ENCODE measurements at places on chromosomes 13 and 19.

- no peak for DNase-seq
Measured at GRCh38 chr13:104920091-104920490, 1615.4 kb downstream of the EFNB2 start.

DNA sequence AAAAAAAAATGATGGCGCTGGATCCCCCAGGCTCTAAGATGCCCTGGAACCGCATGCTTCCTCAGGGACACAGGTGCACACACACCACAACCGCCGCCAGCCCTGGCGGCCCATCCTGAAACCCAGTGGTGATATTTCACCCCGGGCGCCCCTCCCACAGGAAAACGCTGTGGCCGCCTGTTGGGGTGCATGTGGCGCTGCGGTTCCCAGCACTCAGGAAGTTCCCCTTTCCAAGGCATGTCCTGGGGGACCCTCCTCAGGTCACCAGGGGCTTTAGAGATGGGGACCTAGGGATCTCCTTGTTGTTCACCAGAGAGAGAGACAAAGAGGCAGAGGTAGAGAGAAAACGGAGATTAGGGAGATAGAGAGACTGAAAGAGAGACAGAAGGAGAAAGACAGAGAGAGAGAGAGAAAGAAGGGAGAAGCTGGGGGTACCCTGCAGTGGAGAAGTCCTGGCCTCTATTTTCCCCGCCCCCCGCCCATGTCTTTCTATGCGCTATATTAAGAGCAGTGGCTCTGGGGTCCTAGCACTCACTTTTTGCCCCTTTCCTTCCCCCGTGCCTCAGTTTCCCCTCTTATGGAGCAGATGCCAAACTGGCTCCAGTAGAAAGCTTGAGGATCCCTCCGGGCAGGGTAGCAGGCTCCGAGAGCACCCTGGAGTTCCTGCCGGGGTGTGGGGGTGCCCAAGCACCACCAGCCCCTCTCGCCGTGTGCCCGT is 2.3 kb downstream of the ADGRE2 start:
- DNase-seq = peak; percentile 53

DNA sequence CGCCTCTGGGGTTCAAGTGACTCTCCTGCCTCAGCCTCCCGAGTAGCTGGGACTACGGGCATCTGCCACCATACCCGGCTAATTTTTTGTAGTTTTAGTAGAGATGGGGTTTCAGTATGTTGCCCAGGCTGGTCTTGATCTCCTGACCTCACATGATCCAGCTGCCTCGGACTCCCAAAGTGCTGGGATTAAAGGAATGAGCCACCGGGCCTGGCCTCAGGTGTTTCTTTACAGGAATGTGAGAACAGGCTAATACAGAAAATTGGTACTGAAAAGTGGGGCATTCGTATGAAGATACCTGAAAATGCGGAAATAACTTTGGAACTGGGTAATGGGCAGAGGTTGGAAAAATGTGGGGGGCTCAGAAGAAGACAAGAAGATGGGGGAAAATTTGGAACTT is 2.8 kb upstream of the CDC16 start:
- DNase-seq = no peak

DNA sequence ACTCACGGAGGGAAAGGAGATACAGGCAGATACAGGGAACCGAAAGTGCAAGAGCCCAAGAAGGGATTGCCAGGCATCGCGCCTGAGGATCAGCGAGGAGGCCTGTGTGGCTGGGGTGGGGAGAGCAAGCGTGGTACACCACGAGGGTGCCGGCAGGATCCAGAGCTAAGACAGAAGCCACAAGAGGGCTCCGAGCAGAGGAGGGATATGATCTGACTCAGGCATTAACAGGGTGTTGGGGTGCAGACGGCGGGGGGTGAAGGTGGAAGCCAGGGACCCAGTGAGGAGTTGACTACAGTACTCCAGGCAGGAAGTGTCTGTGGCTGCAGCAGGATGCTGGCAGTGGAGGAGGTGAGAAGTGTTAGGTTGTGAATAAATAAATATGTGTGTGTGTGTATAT is 5.4 kb upstream of the PPP1R37 start:
- no peak for DNase-seq

GRCh38 chr13:28373810-28374209 is 121.1 kb downstream of the FLT1 start:
- no peak for DNase-seq

DNA sequence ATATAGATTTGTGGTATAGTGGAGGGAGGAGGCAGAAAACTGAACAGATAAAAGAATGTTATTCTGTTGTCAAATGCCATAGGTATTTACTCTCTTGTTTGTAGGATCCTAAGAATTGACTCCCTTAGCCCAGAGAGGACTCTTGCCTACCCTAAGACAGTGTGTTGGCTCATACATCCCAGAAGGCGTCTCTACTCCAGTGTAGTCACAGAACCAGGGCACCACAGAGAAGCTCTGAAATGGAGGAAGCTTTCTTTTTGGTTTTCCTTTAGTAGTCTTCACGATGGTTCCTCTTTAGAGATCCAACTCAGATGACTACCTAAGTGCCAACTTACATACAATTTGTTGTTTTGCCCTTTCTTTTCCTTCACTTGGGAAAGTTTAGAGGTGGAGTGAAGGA is 14.0 kb downstream of the GPR183 start:
- DNase-seq = no peak

GRCh38 chr19:18869023-18869618 is 26.8 kb downstream of the CERS1 start:
- no peak for DNase-seq

DNA sequence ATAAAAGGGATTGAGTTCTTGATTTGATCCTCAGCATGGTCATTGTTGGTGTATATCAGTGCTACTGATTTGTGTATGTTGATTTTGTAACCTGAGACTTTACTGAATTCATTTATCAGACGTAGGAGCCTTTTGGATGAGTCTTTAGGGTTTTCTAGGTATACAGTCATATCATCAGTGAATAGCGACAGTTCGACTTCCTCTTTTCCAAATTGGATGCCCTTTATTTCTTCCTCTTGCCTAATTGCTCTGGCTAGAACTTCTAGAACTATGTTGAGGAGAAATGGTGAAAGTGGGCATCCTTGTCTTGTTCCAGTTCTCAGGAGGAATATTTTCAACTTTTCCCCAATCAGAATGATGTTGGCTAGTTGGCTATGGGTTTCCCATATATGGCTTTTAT is 27.0 kb downstream of the POMP start:
- no peak for DNase-seq

DNA sequence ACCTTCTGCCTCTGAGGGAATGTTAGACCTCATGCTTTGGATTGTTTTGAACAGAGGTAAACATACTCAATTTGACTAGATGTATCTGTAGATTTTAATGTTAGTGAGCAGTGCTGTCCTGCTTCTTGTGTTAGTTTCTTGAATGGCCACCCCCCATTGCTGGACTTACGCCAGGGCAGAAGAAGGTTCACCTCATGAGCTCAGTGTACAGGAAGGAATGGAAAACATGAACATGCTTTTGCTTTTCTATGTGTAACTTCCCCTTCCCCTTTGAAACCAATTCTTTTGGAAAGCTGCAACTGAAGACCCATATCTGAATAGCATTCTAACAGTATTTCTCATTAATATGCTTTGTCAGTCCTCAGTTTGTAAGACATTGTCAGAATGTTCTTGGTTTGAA is 32.3 kb downstream of the WASF3 start:
- DNase-seq = peak; percentile 28

- DNase-seq = no peak
Measured at GRCh38 chr19:3333662-3334061, 32.7 kb upstream of the NFIC start.

- no peak for DNase-seq
Measured at GRCh38 chr13:76239031-76239680, 603.0 kb downstream of the LMO7 start.

GRCh38 chr19:8491574-8491973 is 10.9 kb downstream of the PRAM1 start:
- peak; percentile 16 for DNase-seq

- no peak for DNase-seq
Measured at GRCh38 chr13:45510672-45511071, 45.9 kb downstream of the COG3 start.

DNA sequence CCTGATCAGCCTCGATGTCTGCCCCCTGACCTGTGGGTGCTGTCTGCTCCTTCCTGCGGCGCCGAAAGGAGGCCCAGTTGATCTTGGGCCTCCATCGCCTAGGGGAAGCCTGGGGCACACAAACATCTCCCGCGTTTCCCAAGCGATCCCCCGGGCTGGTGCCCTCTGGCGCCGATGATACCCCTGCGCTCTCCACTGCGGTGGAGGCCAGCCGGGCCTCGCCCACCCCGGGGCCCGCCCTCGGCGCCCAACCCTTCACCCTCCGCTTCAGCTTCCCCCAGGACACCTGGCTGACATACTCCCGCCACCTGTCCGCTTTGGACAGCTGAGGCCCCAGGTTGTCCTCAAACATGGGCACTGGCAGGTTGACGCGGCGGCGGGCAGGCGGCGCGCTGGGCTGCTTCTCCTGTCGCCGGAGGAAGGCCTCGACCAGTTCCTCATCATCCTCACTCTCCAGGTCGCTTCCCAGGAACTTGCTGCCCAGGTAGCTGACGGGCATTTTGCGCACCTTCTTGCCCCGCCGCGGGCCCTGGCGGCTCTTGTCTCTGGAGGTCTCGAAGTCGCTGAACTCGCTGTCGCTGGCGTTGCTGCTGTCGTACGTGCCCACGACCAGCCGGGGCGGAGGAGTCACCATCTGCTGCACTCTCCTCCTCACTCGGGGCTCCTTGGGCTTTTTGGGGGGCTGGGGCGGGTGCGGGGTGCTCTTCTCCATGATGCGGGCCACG is 1.3 kb downstream of the CCDC8 start:
- no peak for DNase-seq

DNA sequence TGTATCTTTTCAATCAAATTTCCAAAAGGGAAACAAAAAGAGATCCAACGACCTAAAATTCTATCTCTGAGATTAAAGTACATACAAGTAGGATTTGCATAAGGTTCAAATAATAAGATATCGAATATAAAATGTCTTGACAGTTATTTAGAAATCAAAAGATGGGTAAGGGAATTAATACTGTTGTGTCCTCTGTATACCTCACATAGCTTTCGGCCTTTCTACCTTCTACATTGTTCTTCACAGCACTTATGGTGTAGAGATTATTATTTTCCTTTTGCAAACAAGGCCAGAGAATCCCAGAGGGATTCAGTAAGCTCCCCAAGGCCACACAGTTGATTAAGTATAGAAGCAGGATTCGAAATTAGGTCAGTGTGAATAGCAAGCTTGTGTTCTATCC is 403.6 kb downstream of the SPRY2 start:
- DNase-seq = no peak

DNA sequence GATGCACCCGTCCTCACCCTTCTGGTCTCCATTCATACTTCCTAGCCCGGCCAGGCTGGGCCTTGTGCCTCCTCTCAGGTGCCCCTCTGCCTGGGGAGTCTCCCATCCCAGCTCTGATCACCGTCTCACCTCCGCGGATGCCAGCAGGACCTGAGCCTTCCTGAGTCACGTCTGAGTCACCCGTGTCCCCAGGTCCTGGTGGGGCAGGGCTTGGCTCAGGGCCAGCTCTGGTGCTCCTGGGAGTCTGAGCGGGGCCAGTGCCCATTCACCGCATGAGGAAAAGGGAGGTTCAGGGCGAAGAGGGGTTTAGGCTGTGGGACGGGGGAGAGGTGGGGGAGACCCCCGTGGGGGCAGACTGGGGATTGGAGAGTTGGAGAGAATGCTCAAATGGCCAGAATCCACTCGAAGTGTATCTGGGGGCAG is 593 bp downstream of the ATP8B3 start:
- DNase-seq = peak; percentile 70

- DNase-seq = no peak
Measured at GRCh38 chr13:110283736-110284517, 23.0 kb downstream of the COL4A1 start.

DNA sequence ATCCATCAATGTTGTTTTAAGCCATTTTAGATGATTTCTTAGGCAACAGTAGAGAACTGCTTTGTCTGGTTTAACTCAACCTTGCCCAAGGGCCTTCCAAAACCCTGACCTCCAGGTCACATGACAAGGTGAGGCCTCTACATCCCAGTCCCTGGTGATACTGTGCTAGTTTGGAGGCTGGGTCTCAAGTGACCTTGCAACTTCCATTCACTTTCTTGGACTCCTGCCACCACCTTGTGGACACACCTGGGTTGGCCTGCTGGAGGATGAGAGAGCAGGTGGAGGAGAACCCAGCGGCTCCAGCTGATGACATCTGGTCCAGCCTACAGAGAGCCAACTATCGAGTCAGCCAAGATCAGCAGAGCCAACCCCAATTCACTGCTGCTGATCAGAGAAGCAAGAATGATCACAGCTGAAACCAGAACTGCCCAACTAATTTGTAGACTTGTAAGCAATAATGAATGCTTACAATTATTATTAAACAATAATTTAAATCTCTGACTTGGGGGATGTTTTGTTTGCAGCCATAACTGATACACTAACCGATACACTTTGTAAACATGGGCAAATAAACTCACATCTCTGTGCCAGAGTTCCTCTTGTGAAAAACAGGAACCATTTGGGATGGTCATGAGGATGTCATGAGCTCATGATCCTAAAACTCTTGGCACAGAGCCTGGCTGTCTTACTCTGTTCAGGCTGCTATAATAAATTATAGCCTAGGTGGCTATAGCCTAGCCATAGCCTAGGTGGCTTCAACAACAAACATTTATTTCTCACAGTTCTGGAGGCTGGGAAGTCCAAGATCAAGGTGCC is 11.5 kb downstream of the FAM187B start:
- no peak for DNase-seq

DNA sequence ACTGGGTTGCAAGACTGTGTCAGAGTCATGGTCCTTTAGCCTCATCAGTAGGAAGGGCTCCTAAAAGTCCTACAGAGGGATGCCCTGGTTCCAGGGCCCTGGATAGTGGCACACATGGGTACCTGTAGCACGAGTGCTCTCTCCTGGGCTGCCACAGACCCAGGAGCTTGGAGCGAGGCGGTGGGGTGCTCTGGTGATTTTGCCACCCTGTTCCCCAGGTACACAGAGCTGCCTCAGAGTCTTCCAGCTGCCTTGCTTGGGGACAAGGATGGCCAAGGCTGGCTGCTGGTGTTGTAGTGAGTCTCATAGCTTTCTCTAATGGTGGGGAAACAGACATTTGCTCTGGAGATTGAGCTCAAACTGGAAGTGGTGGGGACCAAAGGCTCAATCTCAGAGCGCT is 53.9 kb upstream of the OLFM4 start:
- DNase-seq = no peak

DNA sequence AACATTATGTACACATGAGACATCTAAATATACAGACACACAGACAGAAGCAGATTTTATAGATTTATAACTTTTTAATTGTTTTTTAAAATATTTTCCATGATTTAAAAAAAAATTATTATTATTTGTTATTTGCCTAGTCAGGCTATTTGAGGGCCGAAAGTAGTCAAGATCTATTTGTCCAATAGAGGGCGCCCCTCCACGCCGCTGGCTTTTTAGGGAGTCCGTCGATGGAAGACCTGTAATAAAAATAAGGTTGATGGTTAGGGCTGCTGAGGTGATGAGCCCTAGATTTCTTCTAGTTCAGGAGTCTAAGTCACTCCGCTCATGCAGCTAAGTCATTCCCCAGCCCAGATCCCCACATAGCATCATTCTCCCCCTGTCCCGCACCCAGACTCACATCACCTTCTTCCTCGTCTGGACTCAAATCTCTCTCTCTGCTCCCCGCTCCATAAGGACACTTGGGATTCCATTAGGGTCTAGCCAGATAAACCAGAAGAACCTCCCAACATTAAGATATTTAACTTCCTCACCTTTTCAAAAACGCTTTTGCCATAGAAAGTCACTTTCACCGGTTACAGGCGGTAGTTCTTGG is 33.9 kb upstream of the CEACAM21 start:
- peak; percentile 67 for DNase-seq

GRCh38 chr19:40277356-40278059 is 7.6 kb downstream of the AKT2 start:
- DNase-seq = no peak

GRCh38 chr13:32497589-32497988 is 41.0 kb downstream of the N4BP2L2 start:
- no peak for DNase-seq
